ENCODE measurements at places on chromosomes 5 and 9.

DNA sequence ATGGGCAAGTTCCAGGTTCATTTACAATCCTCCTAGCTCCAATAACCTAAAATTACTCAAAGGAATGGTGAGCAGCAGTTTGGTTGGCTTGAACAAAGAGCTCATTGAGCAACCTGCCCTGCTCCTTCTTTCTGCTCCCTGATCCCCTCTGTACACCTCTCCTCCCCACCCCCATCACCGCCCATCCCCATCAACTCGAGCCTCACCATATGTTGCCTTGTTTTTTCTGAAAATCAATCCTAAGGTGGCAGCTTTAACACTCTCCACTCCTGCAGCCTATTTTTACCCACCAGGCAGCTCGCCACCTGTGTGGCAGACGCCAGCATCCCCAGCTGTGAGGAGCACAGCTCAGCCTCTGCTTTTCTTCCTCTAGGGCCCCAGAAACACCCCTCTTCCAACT lies 533.4 kb upstream of the BRINP1 start:
- no peaks in the 10 kb centered on the region for H3K36me3 ChIP-seq
- H3K4me3 ChIP-seq = no peak overlapping the region
- peaks cover 6% of the 10 kb centered on the region for H3K27me3 ChIP-seq
- no peaks in the 10 kb centered on the region for H3K4me1 ChIP-seq
- H3K27ac ChIP-seq = no peak overlapping the region

GRCh38 chr5:38827525-38827924 lies 18.3 kb upstream of the OSMR start:
- DNase-seq = no peak
- no peak overlapping the region for H3K4me3 ChIP-seq
- no peak overlapping the region for H3K27ac ChIP-seq
- H3K4me1 ChIP-seq = no peaks in the 10 kb centered on the region
- no peaks in the 10 kb centered on the region for H3K27me3 ChIP-seq

DNA sequence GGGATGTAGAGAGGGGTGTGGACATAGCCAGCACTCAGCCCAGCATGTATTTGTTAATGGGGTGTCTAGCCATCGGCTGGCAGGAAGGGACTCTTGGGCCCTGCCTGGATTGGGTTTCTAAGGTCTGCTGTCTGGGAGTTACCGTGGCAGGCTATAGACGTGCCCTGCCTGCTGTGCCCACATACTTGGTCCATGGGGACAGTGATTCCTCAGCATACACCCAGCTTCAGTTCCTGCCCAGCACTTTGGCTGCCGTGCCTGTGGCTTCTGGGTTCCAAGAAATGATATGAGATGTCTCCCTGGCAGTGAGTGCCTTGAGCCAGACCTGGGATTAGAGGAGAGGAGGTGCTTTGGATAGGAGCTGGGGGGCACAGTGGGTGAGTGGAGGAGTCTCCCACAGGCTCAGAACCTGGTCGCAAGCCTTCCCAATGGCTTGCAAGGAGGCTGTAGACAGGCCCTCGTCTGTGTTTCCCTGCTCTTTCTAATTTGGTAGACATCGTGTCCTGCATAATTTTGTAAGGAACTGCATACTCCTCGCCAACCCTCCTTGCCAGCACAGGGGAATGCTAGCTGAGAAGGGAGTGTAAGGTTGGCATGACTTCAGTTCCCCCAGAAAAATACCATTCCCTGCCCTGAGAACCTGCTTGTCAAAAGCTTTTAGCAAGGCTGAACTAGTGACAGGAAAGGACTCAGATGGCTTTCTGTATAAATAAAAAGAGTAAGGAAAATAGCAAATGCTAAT lies 287.9 kb downstream of the ZSWIM6 start:
- no peak overlapping the region for H3K4me3 ChIP-seq
- no peak for DNase-seq
- H3K36me3 ChIP-seq = no peaks in the 10 kb centered on the region
- H3K27ac ChIP-seq = no peak overlapping the region

DNA sequence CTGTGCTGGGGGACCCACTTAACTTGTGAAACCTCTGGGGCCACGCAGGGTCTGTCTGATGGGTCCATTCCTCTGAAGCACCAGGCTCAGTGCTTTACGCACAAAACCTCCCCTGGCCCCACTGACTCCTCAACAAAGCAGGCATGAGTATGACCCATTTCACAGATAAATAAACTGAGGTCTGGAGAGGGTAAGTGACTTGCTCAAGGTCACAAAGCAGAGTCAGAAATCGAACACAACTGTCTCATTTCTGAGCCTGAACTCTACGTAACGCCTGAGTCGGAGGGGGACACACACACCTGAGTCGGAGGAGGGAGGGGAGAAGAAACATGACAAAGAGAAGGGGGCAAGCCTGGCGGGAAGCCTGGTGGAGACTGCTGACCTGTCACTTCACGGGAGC lies 48.0 kb upstream of the RAPGEF1 start:
- no peak overlapping the region for H3K27ac ChIP-seq
- no peak for DNase-seq
- H3K4me3 ChIP-seq = no peak overlapping the region
- no peaks in the 10 kb centered on the region for H3K36me3 ChIP-seq
- no peaks in the 10 kb centered on the region for H3K27me3 ChIP-seq
- H3K4me1 ChIP-seq = no peaks in the 10 kb centered on the region

DNA sequence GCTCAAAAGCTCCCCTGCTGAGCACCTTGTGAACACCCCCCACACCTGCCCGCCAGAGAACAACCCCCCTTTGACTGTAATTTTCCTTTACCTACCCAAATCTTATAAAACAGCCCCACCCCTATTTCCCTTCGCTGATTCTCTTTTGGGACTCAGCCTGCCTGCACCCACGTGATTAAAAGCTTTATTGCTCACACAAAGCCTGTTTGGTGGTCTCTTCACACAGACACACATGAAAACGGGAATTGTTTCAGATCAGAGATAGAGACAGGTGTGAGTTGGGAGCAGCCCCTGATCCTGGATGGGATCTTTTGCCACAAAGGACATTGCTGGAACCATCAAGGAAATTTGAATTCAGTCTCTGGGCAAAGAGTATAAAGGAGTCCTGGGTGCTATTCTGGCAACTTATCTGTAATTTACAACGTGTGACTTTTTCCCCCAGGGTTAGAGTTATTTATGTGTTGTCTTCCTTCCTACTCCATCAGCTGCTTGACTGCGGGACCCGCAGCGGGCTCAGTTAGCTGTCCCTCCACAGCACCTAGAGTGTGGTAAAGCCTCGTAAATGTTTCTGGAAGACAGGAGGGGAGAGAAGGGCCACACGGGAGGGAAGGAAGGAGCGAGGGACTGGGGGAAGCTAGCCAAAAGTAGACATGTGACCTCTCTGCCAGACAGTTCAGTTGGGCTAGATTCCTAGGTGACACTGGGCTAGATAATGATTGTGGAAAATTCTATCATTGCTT lies 437.0 kb downstream of the ZNF608 start:
- H3K36me3 ChIP-seq = no peaks in the 10 kb centered on the region
- no peak for DNase-seq
- H3K4me1 ChIP-seq = no peaks in the 10 kb centered on the region
- H3K27ac ChIP-seq = no peak overlapping the region
- no peaks in the 10 kb centered on the region for H3K27me3 ChIP-seq

GRCh38 chr9:113720495-113720894 lies 155.6 kb upstream of the ZNF618 start:
- H3K4me3 ChIP-seq = no peak overlapping the region
- no peaks in the 10 kb centered on the region for H3K27me3 ChIP-seq

GRCh38 chr5:54874337-54875021 lies 110.9 kb downstream of the ESM1 start:
- no peaks in the 10 kb centered on the region for H3K27me3 ChIP-seq
- H3K4me1 ChIP-seq = peaks cover 2% of the 10 kb centered on the region
- no peak overlapping the region for H3K4me3 ChIP-seq
- DNase-seq = no peak

GRCh38 chr9:69122082-69122548 lies 52.0 kb upstream of the TJP2 start:
- H3K4me1 ChIP-seq = peaks cover 17% of the 10 kb centered on the region
- H3K27ac ChIP-seq = peak overlapping the region; percentile 89
- no peak for DNase-seq
- H3K36me3 ChIP-seq = no peaks in the 10 kb centered on the region
- no peaks in the 10 kb centered on the region for H3K27me3 ChIP-seq

- peaks cover 34% of the 10 kb centered on the region for H3K4me1 ChIP-seq
- H3K36me3 ChIP-seq = peaks cover 16% of the 10 kb centered on the region
These were observed 6.1 kb downstream of the TBC1D13 start for GRCh38 chr9:128792978-128793686.

GRCh38 chr9:123914517-123915196 lies 15.3 kb downstream of the DENND1A start:
- DNase-seq = no peak
- no peaks in the 10 kb centered on the region for H3K4me1 ChIP-seq
- H3K27ac ChIP-seq = no peak overlapping the region

DNA sequence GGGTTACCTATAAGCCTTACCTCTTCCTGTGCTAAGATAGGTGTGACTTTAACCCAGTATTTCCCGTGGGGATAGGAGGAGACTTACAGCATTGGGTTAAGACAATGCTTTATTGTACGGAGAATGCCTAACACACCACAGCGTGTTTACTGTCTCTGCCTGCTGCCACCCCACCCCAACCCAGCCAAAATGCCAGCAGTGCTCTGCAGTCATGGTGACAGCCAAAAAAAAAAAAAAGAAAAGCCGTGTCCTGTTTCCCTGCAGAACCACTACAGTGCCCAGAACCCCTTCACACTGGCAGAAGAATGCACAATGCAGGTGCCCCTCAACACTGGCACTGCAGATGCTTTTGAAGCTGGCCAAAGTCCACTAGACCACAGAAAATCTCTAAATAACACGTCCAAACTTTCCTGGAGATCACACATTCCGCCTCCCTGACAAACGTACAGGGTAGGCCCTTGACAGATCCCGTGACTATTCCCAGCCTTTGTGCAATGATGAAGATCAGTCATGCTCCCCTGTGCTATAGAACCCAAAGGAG lies 102.2 kb downstream of the SERINC5 start:
- H3K4me1 ChIP-seq = peaks cover 4% of the 10 kb centered on the region
- DNase-seq = no peak
- no peak overlapping the region for H3K4me3 ChIP-seq

DNA sequence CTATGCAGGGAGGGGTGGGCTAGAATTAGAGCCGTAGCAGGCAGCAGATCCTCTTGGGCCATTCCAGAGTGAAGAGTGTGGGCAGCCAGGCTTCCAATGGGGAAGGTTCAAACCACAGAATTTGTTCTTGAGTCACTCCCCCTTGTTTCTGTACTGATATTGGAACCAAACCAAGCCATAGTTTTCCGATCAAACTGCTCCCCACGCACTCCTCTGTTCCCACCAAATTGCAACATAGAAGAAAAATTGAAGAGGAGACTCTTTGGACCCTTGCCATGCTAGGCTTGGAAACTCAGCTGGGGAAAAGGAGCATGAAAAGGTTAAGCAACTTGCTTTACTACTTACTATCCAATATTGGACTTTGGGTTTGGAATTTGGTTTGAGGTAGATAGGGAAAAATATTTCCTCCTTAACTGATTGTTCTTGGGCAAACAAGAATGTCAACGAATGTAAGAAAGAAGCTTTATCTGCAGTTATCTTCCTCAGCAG lies 165.8 kb upstream of the NR3C1 start:
- no peaks in the 10 kb centered on the region for H3K27me3 ChIP-seq
- DNase-seq = no peak

GRCh38 chr9:124886866-124887492 lies 25.0 kb downstream of the ARPC5L start:
- H3K27ac ChIP-seq = peak overlapping the region; percentile 70
- no peak for DNase-seq
- H3K36me3 ChIP-seq = peaks cover 36% of the 10 kb centered on the region
- no peaks in the 10 kb centered on the region for H3K27me3 ChIP-seq
- H3K4me3 ChIP-seq = no peak overlapping the region
- H3K4me1 ChIP-seq = no peaks in the 10 kb centered on the region

- no peaks in the 10 kb centered on the region for H3K27me3 ChIP-seq
- H3K4me1 ChIP-seq = peaks cover 6% of the 10 kb centered on the region
- H3K27ac ChIP-seq = no peak overlapping the region
- H3K4me3 ChIP-seq = no peak overlapping the region
- no peaks in the 10 kb centered on the region for H3K36me3 ChIP-seq
These were observed 37.9 kb downstream of the TNFAIP8 start for GRCh38 chr5:119393746-119394145.

GRCh38 chr5:82512025-82512424 lies 233.9 kb upstream of the RPS23 start:
- DNase-seq = no peak
- H3K36me3 ChIP-seq = no peaks in the 10 kb centered on the region
- no peaks in the 10 kb centered on the region for H3K27me3 ChIP-seq
- H3K4me1 ChIP-seq = no peaks in the 10 kb centered on the region

GRCh38 chr9:134656334-134657006 lies 14.9 kb downstream of the COL5A1 start:
- H3K4me3 ChIP-seq = no peak overlapping the region
- DNase-seq = no peak
- H3K27me3 ChIP-seq = no peaks in the 10 kb centered on the region
- no peaks in the 10 kb centered on the region for H3K4me1 ChIP-seq
- H3K36me3 ChIP-seq = no peaks in the 10 kb centered on the region
- H3K27ac ChIP-seq = no peak overlapping the region

GRCh38 chr5:94469894-94470329 lies 148.5 kb downstream of the KIAA0825 start:
- no peaks in the 10 kb centered on the region for H3K36me3 ChIP-seq
- no peaks in the 10 kb centered on the region for H3K27me3 ChIP-seq
- H3K27ac ChIP-seq = no peak overlapping the region

DNA sequence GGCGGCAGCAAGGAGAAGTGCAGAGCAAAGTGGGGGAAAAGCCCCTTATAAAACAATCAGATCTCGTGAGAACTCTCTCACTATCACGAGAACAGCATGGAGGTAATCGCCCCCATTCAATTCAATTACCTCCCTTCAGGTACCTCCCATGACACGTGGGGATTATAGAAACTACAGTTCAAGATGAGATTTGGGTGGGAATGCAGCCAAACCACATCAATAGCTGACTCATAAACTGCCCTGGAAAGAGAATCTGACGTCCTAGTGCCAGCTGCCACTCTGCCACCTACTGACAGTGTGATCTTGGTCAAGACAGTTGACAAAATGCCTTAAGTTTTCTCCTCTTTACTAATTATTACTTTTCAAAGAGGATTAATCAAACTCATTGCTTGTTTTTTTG lies 128.3 kb downstream of the GPBP1 start:
- peaks cover 9% of the 10 kb centered on the region for H3K4me1 ChIP-seq
- H3K27me3 ChIP-seq = no peaks in the 10 kb centered on the region
- no peaks in the 10 kb centered on the region for H3K36me3 ChIP-seq

DNA sequence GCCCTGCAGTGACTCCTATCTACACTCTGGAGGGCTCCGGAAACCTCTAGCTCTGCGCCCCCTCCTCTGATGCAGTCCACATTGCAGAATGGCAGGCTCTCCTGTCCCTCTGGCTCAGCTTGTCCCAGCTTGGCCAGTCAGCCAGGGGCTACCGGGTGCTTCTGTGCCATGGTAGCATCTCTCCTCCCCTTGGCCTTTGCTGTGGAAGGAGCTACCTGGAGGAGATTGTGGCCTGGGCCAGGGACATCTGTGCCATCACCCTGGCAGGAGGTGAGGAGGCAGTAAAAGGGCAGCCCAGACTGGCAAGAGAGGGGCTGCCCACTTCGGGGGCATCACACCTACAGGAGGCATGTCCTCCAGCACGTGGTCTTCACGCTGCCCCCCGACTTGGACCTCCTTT lies 38.1 kb upstream of the FCN1 start:
- H3K4me1 ChIP-seq = no peaks in the 10 kb centered on the region
- no peaks in the 10 kb centered on the region for H3K36me3 ChIP-seq
- H3K27me3 ChIP-seq = no peaks in the 10 kb centered on the region
- no peak for DNase-seq
- H3K4me3 ChIP-seq = no peak overlapping the region

GRCh38 chr5:159899067-159900049 lies 16.9 kb upstream of the ADRA1B start:
- no peak overlapping the region for H3K4me3 ChIP-seq
- H3K4me1 ChIP-seq = no peaks in the 10 kb centered on the region
- DNase-seq = no peak
- no peaks in the 10 kb centered on the region for H3K36me3 ChIP-seq
- no peaks in the 10 kb centered on the region for H3K27me3 ChIP-seq

Data from liver (tissue), 10 donors.